Osteoblast (primary cell): ENCODE measurements at places on chromosomes 4 and X. TPM values are rescaled to one million over a fixed set of nuclear protein-coding genes. Genes with fewer than 3 reads are reported as not detected.

Gene SFRP2
- total RNA-seq = 0.29 TPM in 1 of 2 replicates, not detected in the other

Gene FGD1
- 8.7 and 9.1 TPM in 2 replicates for total RNA-seq

Gene SH3TC1
- total RNA-seq = 3.5 and 3.6 TPM in 2 replicates

Gene DCX
- not detected in 2 replicates for total RNA-seq

Gene FDCSP
- not detected in 2 replicates for total RNA-seq

Gene ANXA3
- total RNA-seq = 2.1 and 2.9 TPM in 2 replicates

Gene ARMCX4
- total RNA-seq = 5.0 and 5.1 TPM in 2 replicates

DNA sequence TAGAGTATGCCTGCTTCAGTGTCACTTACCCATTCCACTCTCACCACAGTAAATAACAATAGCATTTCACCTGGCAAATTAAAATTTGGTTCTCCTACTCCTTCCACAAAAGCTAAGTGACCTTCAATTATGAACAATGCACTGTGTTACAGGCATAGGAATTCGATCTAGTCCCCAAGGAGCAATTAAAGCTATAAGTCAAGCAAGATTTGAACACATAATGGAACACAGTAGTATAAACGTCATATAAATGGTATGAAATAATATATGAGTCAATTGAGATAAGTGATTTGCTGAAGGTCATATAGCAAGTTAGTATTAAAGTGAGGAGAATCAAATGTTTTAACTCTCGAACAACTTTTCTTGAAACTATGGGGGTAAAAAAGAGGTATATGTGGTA is 65.8 kb downstream of the ARAP2 start:
- no peaks in the 10 kb centered on the region for H3K4me1 ChIP-seq
- H3K36me3 ChIP-seq = no peaks in the 10 kb centered on the region
- no peak overlapping the region for H3K4me3 ChIP-seq
- H3K27ac ChIP-seq = no peak overlapping the region
- H3K27me3 ChIP-seq = no peaks in the 10 kb centered on the region
- no peak for DNase-seq

- H3K27ac ChIP-seq = no peak overlapping the region
- no peak overlapping the region for H3K4me3 ChIP-seq
- no peak for DNase-seq
- no peaks in the 10 kb centered on the region for H3K36me3 ChIP-seq
- no peaks in the 10 kb centered on the region for H3K27me3 ChIP-seq
Observed at GRCh38 chr4:95499291-95499696, 49.5 kb downstream of the UNC5C start.

GRCh38 chrX:114051667-114052315 is 532.1 kb upstream of the HTR2C start:
- H3K4me1 ChIP-seq = no peaks in the 10 kb centered on the region
- no peak for DNase-seq
- H3K4me3 ChIP-seq = no peak overlapping the region
- H3K27me3 ChIP-seq = no peaks in the 10 kb centered on the region

GRCh38 chr4:48379587-48380180 is 38.4 kb downstream of the SLAIN2 start:
- no peak overlapping the region for H3K27ac ChIP-seq
- DNase-seq = no peak
- H3K4me3 ChIP-seq = no peak overlapping the region
- H3K4me1 ChIP-seq = peaks cover 12% of the 10 kb centered on the region
- peaks cover 12% of the 10 kb centered on the region for H3K36me3 ChIP-seq
- no peaks in the 10 kb centered on the region for H3K27me3 ChIP-seq

GRCh38 chr4:1239141-1239949 is 9.6 kb downstream of the CTBP1 start:
- no peak overlapping the region for H3K27ac ChIP-seq
- H3K27me3 ChIP-seq = no peaks in the 10 kb centered on the region
- H3K36me3 ChIP-seq = peaks cover 44% of the 10 kb centered on the region
- no peaks in the 10 kb centered on the region for H3K4me1 ChIP-seq

DNA sequence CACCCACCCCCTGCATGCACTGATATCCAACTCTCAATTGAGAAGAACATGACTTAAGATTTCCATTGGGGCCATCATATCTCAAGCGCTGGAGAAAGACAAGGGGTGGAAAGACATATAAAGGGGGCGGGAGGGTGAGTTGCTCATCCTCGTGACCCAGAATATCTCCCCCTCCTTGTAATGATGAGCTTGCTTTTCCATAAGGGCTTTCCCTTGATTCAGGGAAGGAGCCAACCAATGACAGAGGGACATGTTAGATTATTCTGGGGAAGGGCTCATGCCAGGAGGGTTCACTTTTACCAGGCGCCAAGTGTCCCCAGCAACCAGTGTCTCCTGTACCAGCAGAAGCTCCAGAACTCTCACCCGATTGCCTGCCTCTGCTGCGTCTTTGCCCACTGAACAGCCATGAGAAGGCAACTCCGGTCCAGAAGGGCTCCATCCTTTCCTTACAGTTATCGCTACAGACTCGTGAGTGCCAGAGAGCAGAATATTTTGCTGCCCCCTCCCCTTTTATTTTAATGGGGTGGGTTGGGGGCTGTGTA is at the start of gene ATP1B4:
Gene ATP1B4 (plus strand): TSS at position 326 of the 542 bp plus-strand sequence. CDS start 80 bp downstream, at position 406.
- no peak for DNase-seq
- no peaks in the 10 kb centered on the region for H3K36me3 ChIP-seq
- H3K4me3 ChIP-seq = no peak within 1 kb of the TSS
- no peak within 1 kb of the TSS for H3K27ac ChIP-seq
- peaks cover 21% of the 10 kb centered on the region for H3K4me1 ChIP-seq

DNA sequence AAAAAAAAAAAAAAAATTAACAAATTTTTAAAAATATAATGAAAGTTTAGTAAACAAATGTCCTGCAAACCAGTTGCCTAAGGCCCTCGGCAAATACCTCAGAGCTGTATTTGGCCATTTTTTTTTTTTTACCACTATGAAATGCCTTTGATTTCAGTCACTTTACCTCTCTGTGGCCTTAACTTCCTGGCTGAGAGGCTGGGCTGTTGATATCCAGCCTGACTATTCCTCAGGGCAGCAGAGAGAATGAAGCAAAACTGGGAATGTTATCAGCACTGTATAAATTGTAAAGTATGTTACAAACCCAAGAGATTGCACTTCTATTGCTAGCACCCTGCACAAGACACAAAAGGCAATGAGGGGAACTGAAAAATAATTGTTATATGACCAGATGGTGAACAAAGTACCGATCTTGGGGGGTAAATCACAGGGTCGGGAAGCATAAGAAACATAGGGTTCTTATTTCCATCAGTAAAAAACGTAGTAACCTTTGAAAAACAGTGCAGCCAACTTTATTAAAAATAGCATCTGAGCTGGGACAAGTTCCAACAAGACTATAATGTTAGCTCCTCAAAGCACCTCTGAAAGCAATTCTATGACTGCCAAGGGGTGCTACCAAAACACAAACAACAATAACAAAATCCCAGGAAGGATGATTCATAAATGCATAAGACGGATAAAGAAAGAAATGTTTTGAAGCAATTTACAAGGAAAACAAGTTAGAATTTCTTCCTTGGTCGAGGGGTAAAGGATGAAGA is 18.1 kb downstream of the USP46 start:
- no peaks in the 10 kb centered on the region for H3K36me3 ChIP-seq
- H3K27me3 ChIP-seq = no peaks in the 10 kb centered on the region
- H3K27ac ChIP-seq = peak overlapping the region; percentile 0
- H3K4me1 ChIP-seq = peaks cover 24% of the 10 kb centered on the region
- H3K4me3 ChIP-seq = no peak overlapping the region
- DNase-seq = peak; percentile 35
